ENCODE measurements at places on chromosomes 16 and 17. TPM values are rescaled to one million over a fixed set of nuclear protein-coding genes. Genes with fewer than 3 reads are reported as not detected.

- no peak for DNase-seq
Observed at GRCh38 chr16:85285681-85286065, 173.4 kb upstream of the CIBAR2 start.

- DNase-seq = no peak
Observed at GRCh38 chr17:46163929-46164594, 29.2 kb downstream of the KANSL1 start.

DNA sequence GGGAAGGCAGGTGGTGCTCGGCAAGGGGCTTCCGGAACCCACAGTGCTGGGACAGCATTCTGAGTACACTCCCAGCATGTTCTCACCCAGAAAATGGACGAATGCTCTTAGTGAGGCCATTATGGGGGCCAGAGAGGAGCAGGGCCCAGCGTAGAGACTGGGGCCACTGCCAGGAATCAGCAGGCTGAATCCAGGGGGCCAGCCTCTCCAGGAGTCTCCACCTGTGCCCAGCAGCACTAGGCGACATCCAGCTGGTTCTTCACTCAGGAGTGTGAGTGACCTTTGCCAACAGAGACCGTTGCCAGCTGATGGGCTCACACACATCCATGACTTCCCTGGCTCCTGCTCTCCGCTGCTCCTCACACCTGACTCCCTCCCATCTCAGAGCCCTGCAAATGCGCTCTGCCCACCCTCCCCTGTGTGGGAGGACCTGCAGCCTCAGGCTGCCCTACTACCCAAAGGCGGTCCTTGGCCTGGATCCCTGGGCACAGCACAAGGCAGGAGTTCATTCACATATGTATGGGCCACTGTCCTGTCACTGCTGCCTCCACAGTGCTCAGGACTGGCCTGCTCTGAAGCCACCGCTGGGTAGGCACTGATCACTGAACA, 5.1 kb downstream of the RHBDF1 start:
- no peak for DNase-seq

DNA sequence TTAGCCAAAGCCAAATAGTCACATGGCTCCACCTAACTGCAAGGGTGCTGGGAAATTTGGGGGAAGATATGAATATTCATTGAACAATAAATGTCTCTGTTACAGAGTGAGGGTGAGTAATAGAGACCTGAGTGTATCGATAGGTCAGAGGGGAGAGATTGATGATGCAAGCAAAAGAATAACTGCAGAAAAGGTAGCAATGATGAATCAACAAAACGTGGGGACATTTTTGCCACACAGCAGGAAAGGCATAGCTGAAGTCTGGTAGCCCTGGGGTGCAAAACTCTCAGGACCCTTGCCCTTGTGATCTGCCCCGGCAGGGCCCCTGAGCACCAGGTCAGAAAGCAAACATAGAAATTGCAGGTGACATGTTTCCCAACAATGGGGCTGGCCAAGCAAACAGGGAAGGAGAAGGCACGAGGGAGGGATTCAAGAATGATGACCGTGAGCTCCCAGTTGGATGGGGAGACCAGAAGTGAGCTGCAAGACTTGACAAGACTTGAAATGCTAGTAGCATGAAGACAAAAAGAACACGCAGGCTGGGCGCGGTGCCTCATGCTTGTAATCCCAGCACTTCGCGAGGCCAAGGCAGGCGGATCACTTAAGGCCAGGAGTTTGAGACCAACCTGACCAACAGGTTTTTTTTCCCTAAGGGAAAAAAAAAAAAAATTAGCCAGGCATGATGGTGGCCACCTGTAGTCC, 12.7 kb upstream of the HERPUD1 start:
- no peak for DNase-seq

DNA sequence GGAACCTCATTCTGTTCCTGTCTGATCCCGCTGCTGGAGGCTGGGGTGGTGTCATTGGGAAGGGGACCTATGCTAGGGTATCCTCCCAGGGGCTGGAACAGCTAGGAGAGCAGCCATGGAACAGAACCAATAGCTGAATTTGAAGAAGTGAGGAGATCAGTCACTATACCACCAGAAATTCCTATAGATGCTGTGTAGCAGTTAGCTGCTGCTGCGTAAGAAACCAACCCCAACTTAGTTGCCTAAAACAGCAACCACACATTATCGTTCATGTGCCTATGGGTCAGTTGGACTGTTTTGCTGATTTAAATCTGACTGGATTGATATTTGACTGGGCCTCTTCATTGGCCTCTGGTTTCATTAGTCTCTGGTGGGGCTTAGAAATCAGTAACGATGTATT, 20.4 kb upstream of the SYT17 start:
- no peak for DNase-seq

- DNase-seq = no peak
Observed at GRCh38 chr17:57357830-57358430, 101.6 kb downstream of the MSI2 start.

- no peak for DNase-seq
Observed at GRCh38 chr16:88726408-88726749, 20.1 kb downstream of the CTU2 start.

DNA sequence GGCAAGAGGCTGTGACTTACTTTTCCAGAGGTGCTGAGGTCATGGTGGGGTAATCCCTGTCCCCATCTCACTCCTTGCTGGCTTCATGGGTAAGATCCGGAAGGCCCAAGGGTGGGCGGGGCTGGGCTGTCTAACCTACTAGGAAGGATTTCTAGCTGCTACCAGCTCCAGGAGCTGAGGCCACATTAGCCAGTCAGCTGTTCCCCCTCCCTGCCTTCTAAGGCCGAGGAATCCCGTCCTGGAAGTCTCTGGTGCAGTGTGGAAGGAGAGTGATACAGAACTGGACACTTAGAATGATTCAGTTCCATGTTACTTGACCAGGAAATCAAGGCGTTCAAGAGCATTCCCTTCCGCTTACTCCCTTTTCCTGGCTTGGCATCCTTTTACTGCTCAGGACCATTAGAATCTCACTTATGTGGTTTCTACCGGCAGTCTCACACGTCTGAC, 8.9 kb downstream of the GNGT2 start:
- DNase-seq = no peak

GRCh38 chr16:22427556-22427955, 53.1 kb upstream of the CDR2 start:
- no peak for DNase-seq

DNA sequence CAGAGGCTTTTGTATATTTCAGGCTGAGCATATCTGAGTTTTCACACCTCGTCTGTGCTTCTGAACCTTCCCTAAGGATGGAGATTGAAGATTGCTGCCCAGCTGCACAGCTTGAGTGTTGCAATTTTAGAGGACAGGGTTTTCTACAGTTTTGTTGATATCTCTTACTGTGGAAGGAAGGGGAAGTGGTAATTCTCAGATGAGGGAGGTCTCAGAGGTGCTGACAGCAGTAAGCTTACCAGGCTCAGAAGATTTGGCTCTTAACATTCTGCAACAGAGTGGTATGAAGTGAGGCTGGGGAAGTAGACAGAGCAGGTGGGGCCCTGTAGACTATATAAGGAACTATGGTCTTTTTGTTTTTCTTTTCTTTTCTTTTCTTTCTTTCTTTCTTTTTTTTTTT, 45.8 kb upstream of the ARHGAP17 start:
- no peak for DNase-seq

- no peak for DNase-seq
Observed at GRCh38 chr17:51853857-51854256, 304.7 kb downstream of the CA10 start.

DNA sequence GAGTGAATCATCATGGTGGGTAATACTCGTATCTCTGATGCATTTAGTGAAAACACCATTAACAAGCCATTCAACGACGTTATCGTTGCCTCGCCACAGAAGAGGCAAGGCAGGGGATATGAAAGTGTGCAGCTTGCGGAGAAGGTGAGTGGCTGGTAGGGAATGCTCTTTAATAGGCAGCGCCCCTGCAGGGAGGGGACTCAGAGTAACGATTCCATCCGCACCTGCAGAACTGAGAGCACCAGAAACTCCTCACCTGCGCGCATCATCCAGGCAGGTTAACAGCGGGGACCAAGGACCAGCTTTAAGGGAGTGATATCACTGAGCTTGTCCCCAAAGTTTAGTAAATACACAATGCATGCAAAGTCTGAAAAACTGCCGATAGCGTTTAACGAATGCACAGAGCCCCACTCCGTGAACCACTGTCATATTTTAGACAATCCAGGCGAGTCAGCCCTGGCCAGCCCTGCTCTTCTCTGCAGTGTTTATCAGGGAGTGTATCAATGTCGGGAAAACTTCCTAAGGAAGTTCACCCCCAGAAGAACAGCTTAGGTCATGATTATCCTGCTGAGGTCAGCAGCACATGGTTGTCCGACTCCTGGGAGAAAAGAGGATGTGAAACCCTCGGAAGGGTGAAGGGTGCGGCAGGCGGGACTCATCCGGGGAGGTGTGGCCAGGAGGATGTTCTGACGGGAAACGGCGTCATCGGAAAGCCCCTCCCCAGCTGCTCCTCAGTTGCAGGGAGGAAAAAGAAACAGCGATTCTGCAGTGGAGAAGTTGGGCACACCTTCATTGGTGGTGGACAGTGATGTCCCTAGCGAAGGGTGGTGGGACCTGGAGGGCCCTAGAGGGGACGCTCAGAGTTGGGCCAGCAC, 68.5 kb upstream of the DNAH17 start:
- no peak for DNase-seq

GRCh38 chr17:55632893-55633292, 89.8 kb downstream of the TMEM100 start:
- no peak for DNase-seq

GRCh38 chr17:1495265-1495989, 2.9 kb upstream of the MYO1C start:
- DNase-seq = no peak

The GPR142 gene
- total RNA-seq = not detected

DNA sequence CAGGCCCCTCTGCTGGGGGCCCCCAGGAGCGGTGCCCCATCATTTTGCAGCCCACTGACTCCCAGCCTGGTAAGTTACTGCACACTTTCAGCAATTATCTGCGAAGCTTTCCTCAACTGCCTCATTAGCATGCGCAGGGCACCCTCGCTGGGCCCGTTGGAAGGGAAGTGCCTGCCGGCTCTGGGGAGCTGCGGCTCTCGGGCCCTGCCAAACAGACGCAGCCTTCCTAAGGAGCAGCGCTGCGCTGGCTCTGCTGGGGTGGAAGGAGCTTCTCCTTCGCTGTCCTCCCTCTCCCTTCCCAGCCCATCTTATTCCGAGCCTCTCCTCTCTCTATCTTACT, 71.0 kb downstream of the RBBP6 start:
- no peak for DNase-seq

DNA sequence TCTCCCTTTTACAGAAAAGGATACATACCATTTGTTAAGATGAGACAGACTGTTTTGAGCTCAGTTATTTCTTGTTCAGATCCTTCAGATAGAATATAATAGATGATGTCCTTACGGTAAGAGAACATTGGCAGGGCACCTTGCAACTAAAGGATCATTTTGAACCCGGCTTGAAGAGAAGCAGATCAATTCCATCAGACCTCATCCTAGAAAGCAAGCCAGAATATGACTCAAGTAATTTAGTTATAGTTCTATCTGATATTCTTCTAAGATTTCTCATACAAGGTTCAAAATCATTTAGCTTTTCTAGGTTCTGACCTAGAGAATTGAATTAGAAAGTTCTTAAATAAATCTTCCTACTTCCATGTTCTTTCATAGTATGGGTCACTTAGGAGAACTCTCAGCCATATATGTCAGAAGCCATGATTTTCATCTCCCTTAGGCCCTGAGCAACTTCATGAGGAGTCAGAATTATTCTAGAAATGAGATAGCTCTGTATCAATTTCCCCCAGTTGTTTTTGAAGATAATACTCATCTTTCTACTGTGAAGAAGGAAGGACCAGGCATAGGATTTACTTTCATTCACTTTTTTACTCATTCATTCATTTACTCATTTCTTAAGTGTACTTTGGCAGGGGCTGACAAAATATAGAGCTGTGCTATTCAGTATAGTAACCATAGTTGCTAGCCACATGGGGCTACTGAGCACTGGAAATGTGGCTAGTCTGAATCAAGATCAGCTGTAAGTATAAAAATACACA, 2.5 kb upstream of the CMTM1 start:
- DNase-seq = no peak

GRCh38 chr17:72567774-72568173, 447.0 kb downstream of the SOX9 start:
- no peak for DNase-seq

DNA sequence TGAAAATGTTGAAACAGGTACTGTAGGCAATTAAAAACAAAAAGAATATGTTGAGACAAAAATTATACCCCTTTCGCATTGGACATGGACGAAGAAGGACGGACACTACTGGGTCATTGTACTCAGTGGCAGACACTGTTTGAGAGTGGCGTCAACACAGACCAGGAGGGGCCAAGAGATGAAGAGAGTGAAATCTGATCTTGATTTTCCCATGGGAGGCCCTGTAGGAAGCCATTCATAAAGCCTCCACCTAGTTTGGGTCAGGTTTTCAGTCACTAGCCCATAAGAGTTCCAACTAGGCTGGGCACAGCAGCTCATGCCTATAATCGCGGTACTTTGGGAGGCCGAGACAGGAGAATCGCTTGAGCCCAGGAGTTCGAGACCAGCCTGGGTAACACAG, 23.6 kb upstream of the SMURF2 start:
- DNase-seq = no peak

DNA sequence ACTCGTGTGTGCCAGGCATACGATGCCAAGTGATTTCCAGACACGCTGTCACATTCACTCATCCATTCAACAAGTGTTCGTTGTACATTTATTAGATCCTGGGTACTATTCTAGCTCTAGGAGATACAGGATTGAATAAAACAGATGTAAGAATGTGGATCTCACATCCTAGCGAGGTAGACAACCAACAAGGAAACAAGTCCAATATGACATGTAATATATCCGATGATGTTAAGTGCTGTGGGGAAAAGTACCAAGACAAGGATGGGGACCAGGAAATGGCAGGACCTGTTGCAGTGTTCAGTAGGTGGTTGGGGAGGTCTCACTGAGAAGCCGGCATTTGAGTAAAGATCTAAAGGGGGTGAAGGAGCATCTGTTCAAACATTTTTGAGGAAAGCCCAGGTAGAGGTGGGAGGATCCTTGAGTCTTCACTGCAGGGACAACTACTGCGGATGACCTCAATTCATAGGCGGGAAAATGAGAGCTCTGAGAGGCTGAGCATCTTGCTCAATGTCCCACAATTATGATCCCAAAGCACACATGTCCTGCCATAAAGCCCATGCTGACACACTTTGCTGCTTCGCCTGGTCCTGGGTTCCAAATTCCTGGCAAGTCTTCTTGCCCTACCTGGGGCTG, 129.4 kb downstream of the ASIC2 start:
- DNase-seq = no peak

DNA sequence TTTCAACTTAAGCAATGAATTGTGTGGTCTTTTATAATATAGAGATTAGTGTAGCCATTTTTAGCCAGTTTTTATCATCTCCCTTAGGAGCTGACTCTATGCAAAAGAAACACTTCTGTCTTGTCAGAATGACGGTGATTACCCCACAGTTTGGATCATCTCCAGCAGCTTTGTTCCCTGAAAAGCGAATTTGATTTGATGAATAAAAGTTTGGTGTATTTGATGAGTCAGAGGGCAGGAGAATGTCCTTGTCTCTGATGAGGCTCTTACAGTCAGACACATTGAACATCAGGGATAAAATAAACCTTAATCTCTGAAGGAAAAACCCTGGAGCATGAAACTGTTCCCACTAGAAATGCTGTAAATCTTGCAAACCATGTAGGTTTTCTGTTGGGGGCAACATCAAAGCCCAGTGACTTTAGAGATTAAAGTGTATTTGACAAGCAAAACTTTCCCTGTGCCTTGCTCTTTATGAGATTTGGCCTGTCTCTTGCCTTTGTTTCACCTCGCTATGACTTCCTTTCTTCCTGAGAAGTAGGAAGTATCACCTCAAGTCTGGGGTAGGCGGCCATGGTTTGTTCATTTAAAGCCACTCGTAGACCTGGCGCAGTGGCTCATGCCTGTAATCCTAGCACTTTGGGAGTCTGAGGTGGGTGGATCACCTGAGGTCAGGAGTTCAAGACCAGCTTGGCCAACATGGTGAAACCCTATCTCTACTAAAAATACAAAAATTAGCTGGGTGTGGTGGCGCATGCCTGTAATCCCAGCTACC, 209.3 kb downstream of the FTO start:
- peak; percentile 70 for DNase-seq
